ENCODE measurements at places on chromosomes 7 and 10.

DNA sequence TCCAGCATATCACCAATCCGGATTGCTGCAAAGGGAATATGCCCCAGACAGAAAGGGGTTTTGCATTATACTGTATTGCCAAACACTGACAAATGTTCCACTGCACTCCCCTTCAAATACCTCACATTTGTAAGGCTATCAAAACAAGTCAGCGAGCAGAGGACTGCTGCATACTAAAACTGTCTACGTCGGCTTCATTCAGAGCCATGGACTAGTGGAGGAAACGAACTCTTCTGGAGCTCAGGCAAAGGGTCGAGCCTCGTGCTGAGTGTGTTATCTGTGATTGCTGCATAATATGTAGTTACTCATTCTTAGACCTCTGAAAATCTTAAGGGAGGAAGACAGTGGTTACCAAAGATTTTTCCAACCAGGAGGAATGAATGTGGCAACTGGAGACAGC, 200.2 kb downstream of the DYNC1I1 start:
- no peak overlapping the region for H3K27ac ChIP-seq
- H3K27me3 ChIP-seq = no peaks in the 10 kb centered on the region
- H3K4me3 ChIP-seq = no peak overlapping the region
- H3K4me1 ChIP-seq = no peaks in the 10 kb centered on the region

DNA sequence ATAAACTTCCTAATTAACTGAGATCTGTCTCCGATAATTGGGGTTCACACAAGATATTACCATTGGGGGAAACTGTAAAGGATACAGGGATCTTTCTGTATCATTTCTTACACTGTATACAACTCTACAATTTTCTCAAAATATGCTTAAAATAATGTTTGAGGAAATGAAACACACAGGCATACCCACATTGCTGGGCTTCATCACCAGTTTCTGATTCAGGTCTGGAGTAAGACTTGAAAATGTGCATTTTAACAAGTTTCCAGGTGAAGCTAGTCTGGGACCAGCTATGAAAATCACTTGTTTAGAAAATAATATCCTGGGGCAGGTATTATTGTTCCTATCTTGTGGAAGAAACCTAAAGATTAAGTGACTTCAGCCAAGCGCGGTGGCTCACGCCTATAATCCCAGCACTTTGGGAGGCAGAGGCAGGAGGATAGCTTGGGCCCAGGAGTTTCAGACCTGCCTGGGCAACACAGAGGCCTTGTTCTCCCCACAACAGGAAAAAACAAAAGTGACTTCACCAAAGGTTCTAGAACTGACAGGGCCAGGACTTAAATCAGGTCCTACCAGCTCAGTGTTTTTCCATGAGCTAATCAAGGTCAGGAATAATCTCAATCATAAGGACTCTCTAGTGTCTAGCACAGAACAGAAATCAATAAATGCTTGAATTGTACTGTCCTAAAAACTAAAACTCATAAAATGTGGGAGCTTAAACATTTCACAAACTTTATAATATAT, 12.6 kb downstream of the TOMM7 start:
- H3K36me3 ChIP-seq = peaks cover 17% of the 10 kb centered on the region
- H3K4me1 ChIP-seq = no peaks in the 10 kb centered on the region
- no peak for DNase-seq
- no peak overlapping the region for H3K27ac ChIP-seq

- H3K4me3 ChIP-seq = no peak overlapping the region
- H3K4me1 ChIP-seq = no peaks in the 10 kb centered on the region
- peaks cover 14% of the 10 kb centered on the region for H3K36me3 ChIP-seq
Observed at GRCh38 chr10:112579578-112579977, 132.6 kb downstream of the VTI1A start.

GRCh38 chr10:636769-637168, 52.7 kb downstream of the DIP2C start:
- DNase-seq = peak; percentile 51
- H3K36me3 ChIP-seq = no peaks in the 10 kb centered on the region
- H3K4me3 ChIP-seq = no peak overlapping the region
- no peaks in the 10 kb centered on the region for H3K27me3 ChIP-seq

DNA sequence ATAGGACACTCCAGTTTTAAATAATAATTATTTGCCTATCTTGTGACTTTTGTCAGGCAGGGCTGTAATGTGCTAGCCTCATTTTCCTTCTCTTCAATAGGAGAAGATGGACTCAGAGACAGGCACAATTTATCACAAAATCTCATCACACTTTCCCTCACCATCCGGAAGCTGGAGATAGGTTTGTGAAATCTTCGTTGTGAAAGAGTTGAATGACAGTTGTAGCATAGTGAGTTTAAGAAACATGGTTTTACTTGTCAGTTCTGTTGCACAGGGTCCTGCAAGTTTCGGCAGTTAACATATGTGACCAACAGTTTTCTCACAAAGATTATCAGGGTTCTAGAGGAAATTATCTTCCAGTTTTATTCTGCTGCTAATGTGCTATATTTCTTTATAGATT, 37.7 kb upstream of the MAP3K8 start:
- H3K36me3 ChIP-seq = no peaks in the 10 kb centered on the region
- DNase-seq = no peak
- no peak overlapping the region for H3K4me3 ChIP-seq
- H3K4me1 ChIP-seq = peaks cover 43% of the 10 kb centered on the region
- H3K27me3 ChIP-seq = peaks cover 5% of the 10 kb centered on the region

DNA sequence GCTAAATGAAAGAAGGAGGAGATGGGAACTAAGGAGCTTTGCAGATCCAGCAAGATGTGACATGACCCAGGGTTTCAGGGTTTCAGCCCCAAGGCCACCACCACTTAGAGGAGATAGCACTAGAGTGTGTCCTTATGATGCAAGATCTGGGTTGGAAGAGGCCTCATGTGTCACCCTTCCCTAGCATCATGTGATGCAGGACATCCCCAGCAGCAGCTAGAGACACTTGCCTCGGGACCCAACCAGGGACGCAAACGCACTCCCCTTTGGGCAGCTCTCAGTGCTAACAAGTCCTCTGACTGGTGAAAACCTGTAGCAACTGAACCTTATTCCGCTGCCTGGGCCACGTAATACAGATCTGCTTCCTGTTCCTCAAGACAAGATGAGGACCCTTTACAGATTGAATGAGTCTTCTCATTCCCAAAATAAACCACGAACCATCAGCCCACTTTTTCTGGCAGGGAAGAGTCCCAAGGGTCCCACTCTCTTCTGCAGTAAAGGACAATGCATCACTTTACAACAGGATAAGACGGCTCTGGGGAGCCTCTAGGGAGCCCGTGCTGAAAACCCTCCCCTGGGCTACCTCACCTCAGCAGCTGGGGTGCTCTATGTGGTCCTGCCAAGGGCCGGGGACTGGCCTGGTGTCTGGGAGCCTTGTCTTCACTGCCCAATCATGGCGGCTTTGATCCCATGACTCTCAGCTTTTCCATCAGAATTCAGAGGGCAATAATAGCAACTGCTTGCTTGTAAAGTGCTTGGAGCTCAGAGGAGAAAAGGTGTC, 44.8 kb upstream of the GDF10 start:
- no peak for DNase-seq
- no peak overlapping the region for H3K27ac ChIP-seq
- H3K27me3 ChIP-seq = no peaks in the 10 kb centered on the region

- H3K27me3 ChIP-seq = no peaks in the 10 kb centered on the region
- H3K4me1 ChIP-seq = no peaks in the 10 kb centered on the region
- H3K27ac ChIP-seq = no peak overlapping the region
- DNase-seq = no peak
- no peaks in the 10 kb centered on the region for H3K36me3 ChIP-seq
Observed at GRCh38 chr7:147803606-147804005, 787.0 kb upstream of the C7orf33 start.

DNA sequence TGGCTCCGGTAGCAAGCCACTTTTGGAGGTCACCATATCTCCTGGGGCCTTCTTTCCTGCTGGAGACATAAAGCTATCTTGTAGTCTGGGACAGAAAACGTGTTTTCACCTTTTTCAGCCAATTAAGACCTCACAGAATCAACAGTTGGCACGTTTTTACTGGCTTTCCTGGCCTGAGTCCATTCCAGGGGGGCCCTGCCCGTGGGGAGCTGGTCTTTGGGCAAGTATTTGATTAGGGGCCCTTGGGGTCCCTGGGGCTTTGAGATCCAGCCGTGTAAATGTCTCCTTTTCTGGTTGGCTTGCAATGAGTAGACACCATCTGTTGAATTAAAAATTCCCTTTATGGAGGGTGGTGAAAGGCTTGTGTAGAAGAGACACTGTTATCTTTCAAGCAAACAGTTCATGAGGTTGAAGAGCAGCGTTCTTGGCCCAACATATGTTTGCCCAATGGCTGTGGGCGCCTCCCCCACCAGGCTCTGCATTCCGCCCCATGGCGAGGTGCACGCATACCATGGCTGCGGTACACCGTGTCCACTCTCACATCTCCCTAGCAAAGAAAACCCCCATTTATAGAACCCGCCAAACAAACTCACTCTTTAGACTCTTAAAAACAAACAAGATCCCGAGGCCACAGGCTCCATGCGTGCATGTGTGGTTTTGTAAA, 593.2 kb downstream of the LRMDA start:
- no peak overlapping the region for H3K4me3 ChIP-seq
- no peak for DNase-seq
- no peaks in the 10 kb centered on the region for H3K4me1 ChIP-seq
- H3K27ac ChIP-seq = no peak overlapping the region
- H3K36me3 ChIP-seq = no peaks in the 10 kb centered on the region
- no peaks in the 10 kb centered on the region for H3K27me3 ChIP-seq

DNA sequence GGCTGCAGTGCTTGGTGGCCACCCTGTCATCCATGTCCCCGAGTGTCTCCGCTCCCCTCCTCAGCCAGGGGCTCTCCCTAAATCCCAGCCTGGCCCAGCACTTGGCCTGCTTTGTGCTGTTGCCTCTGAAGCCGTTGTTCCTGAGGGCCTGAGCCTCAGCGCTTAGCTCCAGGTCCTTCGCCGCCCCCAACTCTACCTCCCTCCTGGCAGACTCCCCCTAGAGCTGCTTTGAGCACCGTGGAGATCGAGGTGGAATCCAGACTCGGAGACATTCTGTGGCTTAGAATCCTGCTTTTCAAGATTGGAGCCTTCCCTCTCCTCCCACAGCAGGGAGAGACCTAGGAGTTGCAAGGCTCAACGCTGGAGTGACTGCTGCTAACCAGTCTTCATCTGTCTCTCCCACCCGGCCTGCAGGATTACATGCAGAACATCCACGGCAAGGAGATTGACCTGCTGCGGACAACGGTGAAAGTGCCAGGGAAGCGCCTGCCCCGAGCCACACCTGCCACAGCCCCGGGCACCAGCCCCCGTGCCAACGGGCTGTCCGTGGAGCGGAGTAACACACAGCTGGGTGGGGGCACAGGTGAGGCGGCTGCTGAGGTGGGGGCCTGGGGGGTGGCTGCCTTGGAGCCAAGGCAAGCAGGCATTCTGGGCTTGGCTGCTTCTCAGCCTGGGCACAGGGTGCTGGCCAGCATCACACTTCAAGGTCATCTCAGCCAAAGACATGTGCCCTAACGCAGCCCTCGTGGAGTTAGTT, 33.3 kb downstream of the GBX1 start:
- no peak overlapping the region for H3K27ac ChIP-seq
- no peak overlapping the region for H3K4me3 ChIP-seq
- peaks cover 4% of the 10 kb centered on the region for H3K4me1 ChIP-seq
- H3K36me3 ChIP-seq = peaks cover 100% of the 10 kb centered on the region

DNA sequence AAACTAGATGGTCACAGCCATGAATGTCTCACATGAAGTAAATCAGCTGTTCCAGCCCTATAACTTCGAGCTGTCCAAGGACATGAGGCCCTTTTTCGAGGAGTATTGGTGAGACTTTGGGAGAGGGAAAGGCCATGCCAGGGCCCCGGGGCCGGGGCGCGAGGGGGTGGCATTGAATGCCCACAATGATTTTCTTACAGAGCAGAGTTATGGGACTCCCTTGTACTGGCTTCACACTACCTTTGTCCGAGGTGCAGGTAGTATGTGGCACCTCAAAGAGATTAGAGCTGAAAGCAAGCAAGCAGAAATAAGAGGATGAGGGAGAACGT, 407 bp downstream of the ELOVL3 start:
- peak overlapping the region; percentile 40 for H3K4me3 ChIP-seq
- peak overlapping the region; percentile 80 for H3K27ac ChIP-seq
- H3K4me1 ChIP-seq = peaks cover 44% of the 10 kb centered on the region
- no peak for DNase-seq

DNA sequence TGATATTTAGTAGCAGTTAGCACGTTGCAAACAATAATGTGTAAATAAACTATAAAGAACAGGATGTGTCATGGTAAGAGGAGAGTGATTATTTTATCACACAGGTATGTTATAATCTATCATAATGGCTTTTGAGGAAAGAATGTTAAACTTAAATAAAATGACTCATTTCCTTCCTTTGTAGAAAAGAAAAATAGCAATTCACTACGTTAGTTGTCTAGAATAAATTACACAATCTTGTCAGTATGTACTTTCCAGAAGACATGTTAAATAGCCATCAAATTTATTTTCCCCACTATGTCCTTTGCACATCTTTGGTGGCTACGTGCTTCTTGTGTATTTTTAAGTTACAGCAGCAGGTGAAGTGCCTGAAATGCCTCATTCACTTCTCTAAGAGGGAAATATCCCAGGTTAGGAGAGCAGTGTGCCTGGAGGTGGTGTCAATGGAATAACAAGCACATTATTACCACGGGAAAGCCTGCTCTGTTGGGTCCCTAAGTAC, 133.8 kb downstream of the SEMA3A start:
- no peaks in the 10 kb centered on the region for H3K36me3 ChIP-seq
- H3K4me1 ChIP-seq = no peaks in the 10 kb centered on the region
- H3K27me3 ChIP-seq = no peaks in the 10 kb centered on the region

DNA sequence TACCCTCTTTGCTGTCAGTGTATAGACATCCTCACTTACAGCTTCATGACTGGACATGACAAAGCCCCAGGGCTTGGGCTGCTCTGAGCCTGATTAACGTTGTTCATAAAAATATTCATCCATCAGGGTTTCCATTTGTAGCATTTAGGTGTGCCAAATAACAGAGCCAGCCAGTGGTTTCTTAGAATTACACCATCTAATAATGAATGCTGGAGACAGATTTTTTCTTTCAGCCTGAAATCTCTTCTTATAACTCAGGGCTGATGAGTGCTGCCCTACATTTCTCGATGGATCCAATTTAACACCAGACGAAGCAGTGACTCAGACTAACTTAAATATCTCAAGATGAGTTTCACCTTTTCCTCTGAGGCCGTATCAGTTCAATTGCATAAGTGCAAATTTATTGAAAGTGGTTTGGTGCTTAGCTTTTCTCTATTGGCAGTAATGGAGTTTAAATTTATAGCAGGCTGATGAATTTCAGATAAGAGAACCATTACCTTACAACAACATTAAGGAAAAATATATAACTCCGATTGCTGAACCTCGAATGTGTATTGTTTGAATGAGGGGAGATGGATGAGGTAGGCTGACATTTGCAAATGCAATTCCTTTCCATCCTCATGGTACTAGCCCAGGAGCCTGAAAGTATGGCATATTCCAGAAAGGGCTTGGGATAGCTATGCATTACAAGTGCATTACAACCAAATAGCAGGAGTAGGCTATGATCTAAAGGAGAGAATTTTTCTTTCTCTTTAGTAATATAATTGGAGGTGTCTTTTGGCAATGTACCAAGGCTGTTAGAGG, 900.6 kb downstream of the KCNMA1 start:
- no peak overlapping the region for H3K27ac ChIP-seq
- no peaks in the 10 kb centered on the region for H3K27me3 ChIP-seq
- no peaks in the 10 kb centered on the region for H3K36me3 ChIP-seq
- H3K4me3 ChIP-seq = no peak overlapping the region
- no peaks in the 10 kb centered on the region for H3K4me1 ChIP-seq
- no peak for DNase-seq

- no peaks in the 10 kb centered on the region for H3K27me3 ChIP-seq
- no peak overlapping the region for H3K4me3 ChIP-seq
- peaks cover 65% of the 10 kb centered on the region for H3K4me1 ChIP-seq
- peak overlapping the region; percentile 95 for H3K27ac ChIP-seq
- peak; percentile 92 for DNase-seq
- no peaks in the 10 kb centered on the region for H3K36me3 ChIP-seq
Observed at GRCh38 chr10:132447446-132448247, 50.6 kb downstream of the PWWP2B start.
